ENCODE measurements at places on chromosomes 4 and X.

GRCh38 chr4:113952452-113953029 lies 26.9 kb downstream of the ARSJ start:
- peak; percentile 29 for DNase-seq

DNA sequence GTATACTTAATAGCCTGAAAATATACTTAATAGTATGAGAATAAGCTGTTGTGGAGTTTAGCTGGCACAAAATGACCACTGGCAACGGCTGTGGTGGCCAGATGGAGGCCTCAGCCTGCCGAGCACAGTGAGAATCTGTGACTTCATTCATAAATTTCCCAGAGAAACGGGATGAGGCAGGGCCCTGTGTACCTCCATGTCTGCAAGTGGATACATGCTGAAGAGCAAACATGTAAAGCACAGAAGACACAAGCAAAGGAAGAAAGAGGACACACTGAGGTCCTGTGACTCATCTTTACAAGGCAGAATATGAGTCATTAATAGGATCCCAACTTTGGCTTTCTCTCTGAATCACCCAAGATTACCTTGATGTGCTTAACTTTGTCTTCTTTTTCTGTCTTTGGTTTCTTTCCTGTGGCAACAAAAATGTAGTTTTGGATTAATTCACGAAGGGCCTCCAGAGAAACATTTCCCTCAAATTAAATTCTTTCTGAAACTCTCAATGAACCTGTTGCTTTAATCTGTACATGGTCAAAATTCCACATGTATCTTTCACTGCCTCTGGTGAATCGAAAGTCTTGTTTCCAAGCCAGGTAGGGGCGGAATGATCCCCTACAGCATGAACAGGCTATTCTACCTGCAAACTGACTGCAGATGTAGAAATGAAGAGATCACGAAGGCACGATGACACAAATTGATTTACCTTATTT lies 56.4 kb downstream of the IRF2 start:
- peak; percentile 23 for DNase-seq

DNA sequence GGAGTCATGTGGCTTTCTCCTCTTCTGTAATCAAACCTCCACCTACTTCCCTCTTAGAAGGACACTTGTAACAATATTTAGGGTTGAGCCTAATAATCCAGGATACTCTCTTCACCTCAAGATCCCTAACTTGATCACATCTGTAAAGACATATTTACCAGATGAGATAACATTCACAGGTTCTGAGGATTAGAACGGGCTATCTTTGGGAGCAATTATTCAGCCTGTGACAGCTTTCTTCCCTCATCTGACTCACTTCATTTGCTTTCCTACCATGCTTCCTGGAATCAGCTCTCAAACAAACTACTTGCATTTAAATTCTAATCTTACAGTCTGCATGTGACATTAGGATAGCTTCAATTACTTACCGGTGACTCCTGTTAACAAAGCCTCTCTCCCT lies 133.5 kb upstream of the NDST3 start:
- no peak for DNase-seq

- DNase-seq = peak; percentile 63
Measured at GRCh38 chr4:5863461-5864113, 29.3 kb downstream of the CRMP1 start.

DNA sequence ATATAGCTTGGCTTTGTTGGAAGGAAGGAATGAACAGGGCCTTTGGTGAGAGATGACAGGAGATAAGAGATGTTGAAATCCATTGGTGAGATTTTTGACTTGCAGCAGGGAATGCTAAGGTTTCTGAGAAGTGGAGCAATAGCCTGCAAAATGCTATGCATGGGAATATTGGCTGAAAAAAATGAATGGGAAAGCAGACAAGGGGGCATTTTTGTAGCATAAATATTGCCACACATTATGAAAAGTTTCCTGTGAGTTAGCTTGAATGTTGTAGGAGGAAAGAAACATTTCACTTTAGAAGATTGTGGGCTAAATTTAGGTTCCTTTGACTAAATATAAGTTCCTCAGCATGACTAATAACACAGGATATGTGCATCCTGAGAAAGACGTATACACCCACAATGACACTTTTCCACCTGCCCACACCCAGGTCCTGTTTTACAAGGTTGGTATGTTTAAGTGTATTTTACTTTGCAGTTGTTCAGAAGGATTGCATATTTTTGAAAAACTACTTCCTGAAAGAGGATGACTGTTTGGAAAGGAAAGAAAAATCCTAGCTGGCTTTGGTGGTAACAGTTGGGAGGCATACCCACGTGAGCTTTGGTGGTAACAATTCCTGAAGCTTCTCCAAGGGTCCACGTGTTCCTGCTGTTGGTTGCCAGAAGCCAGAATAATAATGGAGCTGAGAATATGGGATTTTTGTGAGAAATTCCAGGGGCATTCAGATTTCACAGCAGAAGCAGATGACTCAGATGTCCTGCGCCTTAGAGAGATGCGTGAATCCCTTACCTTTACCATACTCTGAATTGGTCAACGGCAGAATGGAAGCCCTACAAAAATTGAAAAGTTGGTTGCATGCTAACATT lies 28.5 kb downstream of the PHEX start:
- DNase-seq = no peak

DNA sequence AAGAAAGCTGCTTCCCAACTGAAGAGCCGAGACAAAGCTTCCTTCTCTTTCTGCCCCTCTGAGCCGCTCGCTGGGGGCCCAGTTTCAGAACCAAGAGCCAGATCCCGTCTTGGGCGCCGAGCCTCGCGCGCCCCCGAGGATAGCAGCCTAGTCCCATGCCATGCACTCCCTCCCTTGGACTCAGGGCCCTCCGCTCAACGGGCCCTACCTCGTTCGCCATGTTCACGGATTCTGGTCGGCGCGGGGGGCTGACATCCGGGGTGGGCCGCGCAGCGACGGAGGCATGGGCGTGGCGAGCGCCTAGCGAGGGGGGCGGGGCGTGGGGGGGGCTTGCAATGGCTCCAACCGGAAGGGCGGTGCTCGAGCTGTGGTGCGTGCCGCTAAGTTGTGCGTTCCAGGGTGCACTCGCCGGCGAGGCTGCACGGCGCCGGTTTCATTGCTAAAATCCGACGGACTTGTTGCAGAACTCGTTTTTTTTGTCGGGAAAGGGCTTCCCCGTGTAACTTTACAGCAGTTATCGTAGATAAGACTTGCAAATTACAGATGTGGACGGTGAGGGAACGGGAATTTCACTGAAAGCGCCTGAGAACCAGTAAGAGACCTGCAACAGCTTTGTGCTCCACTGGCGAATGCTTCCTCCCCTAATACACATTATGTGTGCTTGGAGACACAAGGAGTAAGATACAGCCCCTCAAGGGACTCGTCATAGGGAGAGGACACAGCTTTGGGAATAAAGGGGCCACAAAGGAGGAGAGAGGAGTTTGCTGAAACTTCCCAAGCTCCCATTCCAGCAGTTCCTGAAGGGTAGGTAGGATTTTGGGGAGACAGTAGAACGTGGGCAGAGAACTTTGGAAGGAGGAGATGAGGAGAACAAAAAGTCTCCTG lies at the start of gene ADH5:
TSS of gene ADH5 (minus strand) at position 308 of the 885 bp plus-strand sequence. CDS start at position 220, 88 bp downstream.
- DNase-seq = peak; percentile 78

DNA sequence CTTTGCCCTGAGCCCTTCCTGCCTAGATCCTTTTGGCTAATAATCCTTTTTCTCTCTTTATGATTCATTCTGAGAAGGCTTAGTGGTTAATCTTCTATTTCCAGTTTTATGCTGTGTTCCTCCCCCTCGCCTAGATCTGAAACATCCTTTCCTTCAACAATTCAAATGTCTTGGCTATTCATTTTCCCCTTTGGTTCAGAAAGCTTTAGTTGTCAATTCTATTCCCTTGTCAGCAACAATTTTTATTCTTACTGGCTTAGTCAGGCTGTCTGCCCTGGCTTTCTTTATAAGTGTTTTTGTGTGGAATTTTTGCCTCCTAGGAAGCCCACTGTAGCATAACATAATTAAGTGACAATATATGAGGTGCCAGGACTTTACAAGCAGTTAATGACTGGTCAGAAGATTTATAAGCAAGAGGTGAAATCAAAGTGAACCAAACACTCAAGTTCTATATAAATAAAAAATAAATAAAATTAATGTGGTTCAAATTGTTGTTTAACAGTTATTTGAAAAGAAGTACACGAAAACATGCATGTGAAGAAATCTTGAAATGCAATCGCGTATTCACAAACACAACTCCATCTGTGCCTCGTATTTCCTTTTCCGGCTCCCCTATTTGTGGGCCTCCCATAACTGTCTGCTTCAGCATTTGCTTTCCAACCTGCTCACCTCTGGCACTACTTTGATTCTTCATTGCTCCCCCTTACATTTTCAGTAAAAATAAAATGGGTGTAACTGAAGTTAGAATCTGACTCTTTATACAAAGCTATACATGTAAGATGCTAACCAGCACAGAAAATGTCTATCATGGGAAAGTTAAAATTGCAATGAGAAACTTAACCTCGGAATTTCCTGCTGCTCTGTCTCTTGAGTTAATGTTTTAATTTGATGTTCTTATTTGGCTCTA lies 235.4 kb downstream of the SPRY1 start:
- DNase-seq = no peak

DNA sequence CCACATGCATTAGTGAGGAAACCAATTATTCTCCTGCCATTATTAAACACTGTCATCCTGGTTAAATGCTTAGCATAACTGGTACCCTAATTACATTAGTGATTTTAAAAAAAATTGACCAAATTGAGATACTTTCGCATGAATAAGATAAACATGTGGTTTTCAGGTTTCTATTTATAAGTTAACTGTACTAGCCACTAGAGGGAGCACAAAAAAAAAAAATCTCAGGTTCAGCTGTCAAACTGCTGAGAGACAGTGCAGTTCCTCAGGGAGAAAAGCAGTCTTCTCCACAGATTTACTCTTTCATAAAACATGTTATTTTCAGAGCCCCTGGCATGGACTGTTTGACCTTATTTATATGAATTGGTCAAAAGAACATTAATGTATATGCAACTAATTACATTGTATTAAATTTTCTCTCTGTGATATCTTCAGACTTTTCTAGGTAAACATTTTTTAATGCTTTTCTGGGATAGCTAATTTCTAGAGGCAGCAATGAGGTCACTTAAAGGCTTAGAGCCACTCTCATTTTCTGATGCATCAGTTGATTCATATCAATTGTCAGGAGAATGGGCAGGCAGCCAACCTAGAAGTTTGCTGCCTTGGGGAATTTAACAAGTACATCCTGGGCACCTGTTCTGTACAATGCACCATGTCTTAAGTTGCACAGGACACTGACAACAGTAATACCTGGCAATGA lies 167.5 kb downstream of the CDS1 start:
- no peak for DNase-seq

DNA sequence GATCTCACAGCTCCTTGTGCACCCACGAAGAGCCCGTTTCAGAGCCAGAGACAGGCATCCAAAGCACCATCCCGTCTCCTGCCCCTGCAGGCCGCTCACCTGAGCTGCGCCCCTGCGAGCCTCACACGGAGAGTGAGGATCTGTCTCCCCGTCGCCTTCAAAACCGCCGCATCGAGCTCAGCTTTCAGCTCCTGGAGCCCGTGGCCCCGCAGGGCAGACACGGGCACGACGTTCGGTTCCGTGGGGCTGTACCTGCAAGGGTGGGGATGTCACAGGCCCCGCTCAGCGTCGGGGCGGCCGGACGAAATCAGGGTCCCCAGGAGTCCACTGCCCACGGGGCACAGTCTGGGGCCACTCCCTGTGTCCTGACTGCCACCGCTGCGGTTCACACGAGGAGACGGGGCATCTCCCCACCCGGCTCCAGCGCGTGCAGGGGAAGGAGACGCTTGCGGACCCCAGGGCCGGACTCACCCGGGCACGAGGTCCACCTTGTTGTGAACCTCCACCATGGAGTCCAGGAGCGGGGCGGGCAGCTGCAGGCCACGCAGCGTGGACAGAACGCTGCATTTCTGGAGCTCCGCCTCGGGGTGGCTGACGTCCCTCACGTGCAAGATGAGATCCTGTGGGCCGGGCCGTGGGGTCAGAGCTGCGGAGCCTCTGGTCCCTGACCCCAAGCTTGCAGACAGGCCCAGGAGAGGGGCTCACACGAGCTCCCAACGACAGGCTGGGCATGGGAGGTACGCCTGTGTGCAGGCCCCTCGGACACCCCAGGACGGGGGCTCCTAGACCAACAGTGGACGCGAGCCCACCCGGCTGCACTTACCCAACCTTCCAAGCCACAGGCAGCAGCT lies 11.1 kb downstream of the GTPBP6 start:
- no peak for DNase-seq

GRCh38 chrX:40084471-40085101 lies 13.2 kb downstream of the BCOR start:
- no peak for DNase-seq

GRCh38 chr4:87209182-87209581 lies 11.2 kb downstream of the KLHL8 start:
- no peak for DNase-seq

DNA sequence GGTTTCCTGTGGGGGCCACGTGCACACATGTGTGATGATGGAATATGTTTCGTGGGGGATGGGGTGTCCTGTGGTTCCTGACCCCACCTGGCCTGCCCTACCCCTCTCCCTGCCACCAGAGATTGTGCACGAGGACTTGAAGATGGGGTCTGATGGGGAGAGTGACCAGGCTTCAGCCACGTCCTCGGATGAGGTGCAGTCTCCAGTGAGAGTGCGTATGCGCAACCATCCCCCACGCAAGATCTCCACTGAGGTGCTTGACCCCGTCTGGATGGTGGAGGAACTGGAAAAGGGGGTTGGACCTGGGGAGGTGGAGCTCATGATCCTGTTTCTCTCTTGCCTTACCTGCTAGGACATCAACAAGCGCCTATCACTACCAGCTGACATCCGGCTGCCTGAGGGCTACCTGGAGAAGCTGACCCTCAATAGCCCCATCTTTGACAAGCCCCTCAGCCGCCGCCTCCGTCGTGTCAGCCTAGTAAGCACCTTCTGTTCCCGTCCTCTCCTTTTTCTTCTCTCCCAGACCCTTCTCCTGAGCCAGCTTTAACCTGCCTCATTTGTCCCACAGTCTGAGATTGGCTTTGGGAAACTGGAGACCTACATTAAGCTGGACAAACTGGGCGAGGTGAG lies 5.9 kb downstream of the CDK16 start:
- no peak for DNase-seq

GRCh38 chr4:150231107-150231770 lies 153.0 kb downstream of the DCLK2 start:
- DNase-seq = no peak

- no peak for DNase-seq
Measured at GRCh38 chrX:154046940-154047610, 27.4 kb upstream of the IRAK1 start.

- DNase-seq = no peak
Measured at GRCh38 chr4:76308548-76308947, 2.0 kb downstream of the STBD1 start.

Measured in activated naive CD4-positive, alpha-beta T cell treated with anti-CD3 and anti-CD28 coated beads, Interleukin-2, amount 50 U/mL, for 72 hours (primary cell).